T1000 (cell line): ENCODE measurements at places on chromosomes 13 and 19.

GRCh38 chr19:51784922-51785690 lies 9.9 kb upstream of the FPR3 start:
- peak; percentile 73 for DNase-seq

DNA sequence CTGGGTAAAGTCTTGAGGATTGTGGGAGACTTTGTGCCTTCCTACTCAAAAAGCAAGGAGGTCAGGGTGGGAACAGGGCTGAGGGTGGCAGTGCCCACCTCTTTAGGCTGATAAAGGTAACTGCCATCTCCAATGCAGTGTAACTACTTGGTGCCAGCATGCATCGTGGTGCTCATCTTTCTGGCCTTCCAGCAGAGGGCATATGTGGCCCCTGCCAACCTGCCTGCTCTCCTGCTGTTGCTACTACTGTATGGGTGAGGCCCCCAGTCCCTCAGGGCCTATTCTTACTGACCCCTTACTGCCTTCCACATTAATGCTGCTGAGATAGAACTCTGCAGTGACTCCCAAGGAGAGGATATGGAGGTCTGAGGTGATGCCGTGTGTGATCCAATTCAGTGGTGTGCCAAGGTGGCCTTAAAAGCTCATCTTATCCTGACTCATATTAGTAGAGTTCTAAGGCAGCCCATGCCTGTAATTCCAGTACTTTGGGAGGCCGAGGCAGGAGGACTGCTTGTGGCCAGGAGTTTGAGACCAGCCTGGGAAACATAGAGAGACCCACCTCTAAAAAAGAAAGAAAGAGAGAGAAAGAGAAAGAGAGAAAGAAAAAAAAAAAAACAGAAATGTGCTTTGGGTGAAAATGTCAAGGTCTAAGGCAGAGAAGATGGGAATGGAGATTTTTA lies 9.7 kb upstream of the ARHGAP45 start:
- peak; percentile 51 for DNase-seq

GRCh38 chr19:8821748-8822241 lies 10.3 kb downstream of the ZNF558 start:
- DNase-seq: no peak

- DNase-seq: no peak
Observed at GRCh38 chr13:53200498-53201453, 172.2 kb downstream of the OLFM4 start.

- DNase-seq: no peak
Observed at GRCh38 chr19:43229315-43229714, 23.9 kb upstream of the PSG4 start.

GRCh38 chr19:2315818-2316353 lies 7.9 kb upstream of the LINGO3 start:
- no peak for DNase-seq

GRCh38 chr13:94544922-94545321 lies 51.0 kb downstream of the TGDS start:
- no peak for DNase-seq

DNA sequence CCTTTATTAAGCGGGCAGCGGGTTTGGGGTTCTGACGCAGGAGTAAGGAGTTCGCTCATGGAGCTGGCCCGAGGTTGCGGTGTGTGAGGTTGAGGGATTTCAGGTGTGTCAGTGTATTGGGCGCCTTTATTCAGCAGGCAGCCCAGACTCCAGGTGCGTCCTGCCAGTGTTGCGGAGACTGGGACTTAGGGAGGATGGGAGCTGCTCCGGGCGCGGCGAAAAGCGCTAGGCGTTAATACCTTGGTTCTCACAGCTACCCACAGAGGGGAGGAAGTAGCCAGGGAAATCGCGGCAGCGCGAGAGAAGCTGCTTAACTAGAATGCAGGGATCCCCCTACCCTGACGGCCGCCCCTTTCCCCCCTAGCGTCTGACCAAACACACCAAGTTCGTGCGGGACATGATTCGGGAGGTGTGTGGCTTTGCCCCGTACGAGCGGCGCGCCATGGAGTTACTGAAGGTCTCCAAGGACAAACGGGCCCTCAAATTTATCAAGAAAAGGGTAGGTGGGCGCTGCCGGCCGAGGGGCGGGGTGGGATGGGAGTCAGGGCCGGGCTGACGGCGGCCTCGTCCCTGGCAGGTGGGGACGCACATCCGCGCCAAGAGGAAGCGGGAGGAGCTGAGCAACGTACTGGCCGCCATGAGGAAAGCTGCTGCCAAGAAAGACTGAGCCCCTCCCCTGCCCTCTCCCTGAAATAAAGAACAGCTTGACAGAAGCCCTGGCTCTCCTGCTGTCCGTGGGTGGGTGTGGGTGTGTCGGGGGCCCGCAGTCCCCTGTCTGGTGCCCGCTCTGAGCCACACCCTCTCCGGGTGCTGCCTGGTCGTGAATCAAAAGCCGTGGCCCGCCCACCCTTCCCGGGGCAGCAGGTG lies 1.1 kb downstream of the RPL36 start:
- DNase-seq: no peak

DNA sequence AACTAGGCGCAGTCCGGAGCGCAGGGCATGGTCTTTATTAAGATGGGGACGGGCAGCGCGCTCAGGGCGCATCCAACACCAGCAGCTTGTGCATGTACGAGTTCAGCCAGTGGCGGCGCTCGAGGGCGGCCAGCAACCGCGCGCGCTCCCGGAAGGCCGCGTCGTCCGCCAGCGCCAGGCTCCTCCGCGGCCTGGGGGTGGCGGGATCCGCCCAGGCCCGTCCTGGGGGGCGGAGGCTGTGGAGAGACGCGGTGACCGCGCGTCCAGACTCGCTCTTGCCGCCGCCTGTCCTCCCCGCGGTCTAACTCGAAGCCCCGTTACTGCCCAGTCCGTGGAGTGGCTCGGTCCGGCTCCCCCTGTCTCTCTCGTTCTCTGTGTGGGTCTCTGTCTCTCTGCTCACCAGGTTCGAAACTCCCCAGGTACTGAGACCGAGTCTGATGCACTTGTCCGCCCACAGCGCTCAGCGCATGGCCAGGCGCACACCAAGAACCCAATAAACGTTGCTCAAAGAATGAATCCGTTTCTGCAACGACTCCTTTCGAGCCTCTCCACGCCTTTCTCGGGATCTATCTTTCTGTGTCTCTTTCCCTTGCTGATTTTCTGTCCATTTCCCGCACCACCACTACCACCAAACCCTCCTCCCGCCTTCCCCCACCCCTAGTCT lies 702 bp downstream of the PTH2 start:
- no peak for DNase-seq

DNA sequence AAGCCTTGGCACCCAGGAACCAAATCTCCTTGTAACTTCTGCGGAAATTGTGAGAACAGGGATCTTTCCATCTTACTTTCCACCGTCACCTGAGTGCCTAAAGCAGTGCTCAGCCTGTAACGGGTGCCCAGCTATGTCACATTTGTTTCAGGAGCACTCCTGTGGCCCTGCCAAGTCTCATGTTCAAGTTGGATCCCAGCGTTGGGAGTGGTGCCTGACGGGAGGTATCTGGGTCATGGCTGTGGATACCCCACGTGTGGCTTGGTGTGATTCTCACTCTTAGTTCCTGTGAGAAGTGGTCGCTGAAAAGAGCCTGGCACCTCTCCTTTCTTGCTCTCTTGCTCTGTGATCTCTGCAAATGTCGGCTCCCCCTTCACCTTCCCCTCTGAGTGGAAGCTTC lies 114.9 kb downstream of the UQCRFS1 start:
- no peak for DNase-seq

DNA sequence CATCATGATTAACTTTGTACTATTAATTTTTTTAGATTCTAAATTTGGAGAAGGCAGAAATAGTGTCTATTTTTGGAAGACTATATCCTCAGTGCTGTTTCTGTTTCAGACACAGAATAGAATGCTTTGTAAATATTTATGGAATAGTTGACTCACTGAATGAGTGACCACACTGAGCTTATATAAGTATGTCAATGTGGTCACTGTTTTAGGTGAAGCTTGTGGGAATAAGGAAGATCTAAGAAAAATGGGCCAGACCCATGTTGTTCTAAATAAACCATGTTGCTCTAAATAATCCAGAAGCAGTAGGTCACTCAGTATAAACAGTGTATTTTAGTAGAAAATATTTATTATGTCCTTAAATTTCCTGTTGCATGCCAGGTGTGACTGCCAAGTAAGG lies 45.5 kb upstream of the DACH1 start:
- DNase-seq: no peak

DNA sequence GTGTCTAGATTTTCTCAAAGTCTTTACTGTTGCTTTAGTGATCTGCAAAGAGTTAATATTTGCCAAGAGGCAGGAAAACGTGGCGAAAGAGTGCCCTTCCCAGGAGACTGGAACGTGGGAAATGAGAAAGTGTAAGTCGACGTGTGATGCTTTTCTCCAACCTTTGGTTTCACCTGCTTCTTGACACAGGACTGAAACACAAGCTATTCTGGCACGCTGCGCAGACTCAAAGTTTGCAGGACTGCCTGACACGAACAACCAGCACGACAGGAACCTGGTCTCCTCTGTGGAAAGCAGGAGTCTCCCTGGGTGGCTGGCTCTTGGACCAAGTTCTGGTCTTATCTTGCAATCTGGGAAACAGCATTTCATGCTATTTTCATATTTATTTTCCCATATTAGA lies 28.6 kb downstream of the RFXAP start:
- DNase-seq: no peak

DNA sequence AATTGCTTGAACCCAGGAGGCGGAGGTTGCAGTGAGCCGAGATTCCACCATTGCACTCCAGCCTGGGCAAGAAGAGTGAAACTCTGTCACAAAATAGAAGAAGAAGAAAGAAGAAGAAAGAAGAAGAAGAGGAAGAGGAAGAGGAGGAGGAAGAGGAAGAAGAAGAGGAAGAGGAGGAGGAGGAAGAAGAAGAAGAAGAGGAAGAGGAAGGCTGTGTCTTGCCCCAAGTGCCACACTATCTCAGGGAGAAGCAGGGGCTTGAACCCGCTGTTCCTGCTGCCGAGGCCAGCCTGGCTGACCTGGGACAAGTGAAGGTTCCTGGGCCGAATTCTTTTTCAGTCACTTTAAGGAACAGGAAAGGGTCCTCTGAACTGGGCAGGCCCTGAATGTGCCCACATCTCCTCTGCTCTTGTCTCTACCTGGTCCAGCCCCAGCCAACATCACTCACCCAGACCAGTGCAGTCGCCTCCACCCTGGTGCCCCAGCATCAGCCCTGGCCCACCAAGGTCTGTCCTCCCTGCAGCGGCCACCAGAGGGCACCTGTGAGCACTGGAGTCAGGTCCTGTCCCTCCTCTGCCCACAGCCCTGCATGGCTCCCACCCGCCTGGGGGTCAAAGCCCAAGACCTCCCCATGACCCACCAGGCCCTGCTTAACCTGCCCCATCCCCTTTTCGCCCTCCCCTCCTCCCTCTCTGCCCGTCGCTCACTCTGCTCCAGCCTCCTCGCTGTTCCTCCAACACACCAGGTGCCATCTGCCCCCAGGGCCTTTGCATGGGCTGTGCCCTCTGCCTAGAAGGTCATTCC lies 20.0 kb downstream of the TICAM1 start:
- peak; percentile 67 for DNase-seq

- DNase-seq: no peak
Observed at GRCh38 chr13:52779103-52779502, 39.5 kb upstream of the CNMD start.

DNA sequence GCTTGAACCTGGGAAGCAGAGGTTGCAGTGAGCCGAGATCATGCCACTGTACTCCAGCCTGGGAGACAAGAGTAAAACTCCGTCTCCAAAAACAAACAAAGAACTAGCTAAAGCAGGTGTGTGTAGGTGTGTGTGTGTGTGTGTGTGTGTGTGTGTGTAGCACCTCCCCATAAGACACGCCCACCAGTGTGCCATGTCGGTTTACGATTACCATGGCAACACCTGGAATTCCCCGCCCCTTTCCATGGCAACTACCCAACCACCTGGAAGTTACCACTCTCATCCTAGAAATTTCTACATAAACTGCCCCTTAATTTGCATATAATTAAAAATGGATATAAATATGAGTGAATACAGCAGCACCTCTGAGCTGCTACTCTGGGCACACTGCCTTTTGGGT lies 80.9 kb upstream of the ADGRE5 start:
- DNase-seq: no peak

- DNase-seq: no peak
Observed at GRCh38 chr13:105087945-105088344, 1447.5 kb downstream of the EFNB2 start.

DNA sequence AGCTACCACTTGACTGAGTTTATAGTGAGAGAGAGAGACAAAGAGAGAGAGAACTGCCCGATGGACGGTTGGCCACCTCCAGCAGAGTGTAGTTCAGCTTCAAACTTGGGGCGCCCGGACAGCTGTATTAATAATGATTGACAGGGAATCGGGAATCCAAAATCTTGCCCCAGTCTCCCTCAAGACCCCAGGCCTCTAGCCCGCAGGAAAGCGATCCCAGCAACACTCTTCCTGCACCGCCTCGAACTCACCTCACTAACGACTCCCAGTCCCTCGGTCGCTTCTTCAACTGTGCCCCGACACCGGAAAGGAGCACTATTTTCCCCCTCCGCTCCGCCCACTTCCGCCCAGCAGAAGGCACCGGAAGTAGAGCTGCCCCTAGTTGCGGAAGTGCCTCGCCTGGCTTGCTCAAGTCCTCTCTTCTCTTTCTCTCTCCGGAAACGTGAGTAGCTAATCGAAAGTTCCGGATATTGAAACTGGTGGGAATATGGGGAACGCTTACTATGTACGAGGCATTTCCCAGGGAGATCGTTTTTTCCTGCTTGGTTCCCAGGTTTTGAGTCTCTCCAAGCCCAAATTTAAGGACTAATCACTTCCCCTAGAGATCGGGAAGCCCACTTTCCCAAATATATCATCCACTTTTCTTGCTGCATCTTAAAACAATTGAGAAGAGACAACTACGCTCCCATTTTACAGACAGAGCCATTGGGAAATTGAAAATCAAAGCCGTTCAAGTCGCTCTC lies at the start of gene NOSIP:
NOSIP (minus strand) TSS at position 293 of the 743 bp plus-strand sequence. CDS start 19,865 bp downstream, outside the sequence.
- DNase-seq: peak; percentile 82

- DNase-seq: no peak
Observed at GRCh38 chr13:45503658-45504057, 38.9 kb downstream of the COG3 start.
